Pancreas (tissue), 10 donors: ENCODE measurements at places on chromosomes 2 and 18. TPM values are rescaled to one million over a fixed set of nuclear protein-coding genes. Genes with fewer than 3 reads are reported as not detected.

DNA sequence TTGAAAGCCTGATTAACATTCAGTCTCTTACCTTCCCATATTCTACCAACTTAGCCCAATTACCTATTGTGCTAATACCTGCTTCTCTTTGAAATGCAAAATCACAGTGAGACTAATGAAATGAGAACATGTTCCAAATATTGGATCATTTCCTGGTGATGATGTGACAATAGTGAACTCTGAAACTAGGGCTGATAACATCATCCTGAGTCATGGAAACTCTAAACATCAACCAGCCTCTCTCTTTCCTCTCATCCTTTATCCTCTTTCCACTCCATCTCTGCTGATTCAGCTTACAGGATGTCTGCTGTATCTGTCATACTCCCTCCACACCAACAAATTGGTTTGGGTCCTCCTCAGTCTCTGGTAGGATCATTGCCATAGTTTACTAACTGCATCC is 98.8 kb upstream of the NCKAP5 start:
- DNase-seq = no peak
- no peaks in the 10 kb centered on the region for H3K4me1 ChIP-seq
- H3K4me3 ChIP-seq = no peak overlapping the region
- no peaks in the 10 kb centered on the region for H3K27me3 ChIP-seq
- no peaks in the 10 kb centered on the region for H3K36me3 ChIP-seq

Gene RGPD4
- 0.05 TPM for total RNA-seq

DNA sequence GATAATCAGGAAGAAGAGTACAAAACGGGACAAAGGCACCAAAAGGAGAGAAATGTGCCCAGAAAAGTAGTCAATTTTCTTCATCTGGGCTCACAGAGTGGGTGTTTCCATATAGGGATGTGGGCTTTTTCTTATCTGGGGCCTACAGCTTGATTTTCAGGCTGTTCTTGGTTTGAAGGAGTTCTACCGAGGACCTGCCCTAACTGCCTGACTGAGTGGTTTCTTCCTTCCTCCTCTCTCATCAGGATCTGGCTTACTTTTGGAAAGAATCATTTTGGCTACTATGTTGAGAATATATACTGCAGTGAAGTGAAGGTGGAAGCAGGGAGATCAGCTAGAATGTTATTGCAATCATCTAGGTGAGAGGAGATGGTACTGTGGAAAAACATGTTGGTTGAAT is 316.7 kb downstream of the LRP1B start:
- H3K4me3 ChIP-seq = no peak overlapping the region
- H3K36me3 ChIP-seq = no peaks in the 10 kb centered on the region
- no peak overlapping the region for H3K27ac ChIP-seq
- no peak for DNase-seq
- H3K27me3 ChIP-seq = no peaks in the 10 kb centered on the region
- H3K4me1 ChIP-seq = no peaks in the 10 kb centered on the region

Gene MAPRE3
- 4.7 TPM for total RNA-seq

- H3K36me3 ChIP-seq = no peaks in the 10 kb centered on the region
- no peak for DNase-seq
- H3K27ac ChIP-seq = no peak overlapping the region
- H3K4me3 ChIP-seq = no peak overlapping the region
Measured at GRCh38 chr2:177056481-177056929, 156.1 kb upstream of the HNRNPA3 start.

GRCh38 chr2:9355270-9355669 is 68.1 kb downstream of the ITGB1BP1 start:
- H3K4me1 ChIP-seq = no peaks in the 10 kb centered on the region
- no peak overlapping the region for H3K27ac ChIP-seq
- peaks cover 5% of the 10 kb centered on the region for H3K36me3 ChIP-seq
- no peaks in the 10 kb centered on the region for H3K27me3 ChIP-seq
- no peak for DNase-seq
- no peak overlapping the region for H3K4me3 ChIP-seq

DNA sequence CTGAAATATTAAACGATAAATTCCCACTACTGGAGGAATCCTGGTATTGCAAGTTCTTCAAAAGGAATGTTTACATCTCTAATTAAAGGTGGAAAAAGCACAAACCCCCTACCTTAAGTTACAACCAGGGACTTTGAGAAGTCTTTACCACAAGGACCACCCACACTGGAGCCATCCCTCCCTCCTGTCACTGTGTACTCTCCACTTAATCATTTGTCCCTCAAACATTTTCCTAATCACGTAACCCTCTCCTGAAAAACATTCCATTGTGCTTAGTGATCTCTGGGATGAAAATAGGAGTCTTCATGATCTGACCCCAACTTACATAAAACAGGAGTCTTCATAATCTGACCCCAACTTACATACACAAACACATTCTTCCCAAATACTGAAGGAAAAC is 85.7 kb downstream of the SUCLG1 start:
- no peak for DNase-seq
- H3K4me1 ChIP-seq = no peaks in the 10 kb centered on the region
- no peak overlapping the region for H3K4me3 ChIP-seq
- H3K27ac ChIP-seq = no peak overlapping the region
- no peaks in the 10 kb centered on the region for H3K36me3 ChIP-seq

Gene RBM44
- 0.29 TPM for total RNA-seq

GRCh38 chr2:151971301-151972051 is 127.4 kb downstream of the CACNB4 start:
- no peak for DNase-seq
- H3K27ac ChIP-seq = no peak overlapping the region
- no peaks in the 10 kb centered on the region for H3K27me3 ChIP-seq
- no peaks in the 10 kb centered on the region for H3K4me1 ChIP-seq

DNA sequence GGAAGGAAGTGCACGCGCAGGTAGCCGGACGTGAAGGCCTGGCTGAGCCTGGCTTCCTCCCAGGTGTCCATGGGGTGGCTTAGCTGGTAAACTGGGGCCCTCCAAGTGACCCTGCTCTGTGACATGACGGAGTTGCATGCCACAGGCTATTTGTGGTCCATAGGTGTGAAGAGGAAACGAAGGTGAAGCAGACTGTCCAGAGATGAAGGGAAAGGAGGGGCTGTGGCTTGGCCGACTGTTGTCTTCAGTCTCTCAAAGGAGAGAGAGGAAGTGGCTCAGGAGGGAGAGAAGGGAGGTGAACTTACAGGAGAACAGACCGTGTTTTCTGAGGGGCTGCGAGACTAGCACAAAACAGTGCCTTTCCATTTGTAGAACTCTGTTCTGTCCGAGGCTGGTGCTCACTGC is 19.3 kb downstream of the INPP5D start:
- H3K27ac ChIP-seq = no peak overlapping the region
- no peaks in the 10 kb centered on the region for H3K36me3 ChIP-seq
- DNase-seq = no peak
- no peak overlapping the region for H3K4me3 ChIP-seq

Gene RAPGEF4
- 4.3 TPM for total RNA-seq

Gene SIX2
- total RNA-seq = 3.2 TPM

Gene ALPG
- not detected for total RNA-seq

DNA sequence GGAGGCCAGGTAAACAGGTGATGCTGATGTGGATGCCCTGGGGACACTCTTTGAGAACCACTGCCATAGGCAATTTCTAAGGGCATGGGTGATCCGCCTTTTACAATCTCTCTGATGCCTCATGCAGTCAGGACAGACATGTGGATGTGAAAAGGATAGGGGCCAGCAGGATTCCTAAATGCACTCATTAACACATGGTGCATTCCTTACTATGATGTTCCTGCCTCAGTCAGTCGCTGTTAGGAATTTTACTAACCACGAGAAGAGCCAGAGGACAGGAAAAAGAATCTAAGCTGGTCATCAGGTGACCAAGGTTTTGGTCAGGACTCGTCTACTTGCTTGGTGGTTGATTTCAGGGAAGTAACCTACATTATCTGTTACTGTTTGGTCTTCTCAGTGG is 191.0 kb downstream of the ARL4C start:
- DNase-seq = no peak
- no peak overlapping the region for H3K27ac ChIP-seq
- no peaks in the 10 kb centered on the region for H3K27me3 ChIP-seq

- H3K4me3 ChIP-seq = no peak overlapping the region
- no peaks in the 10 kb centered on the region for H3K4me1 ChIP-seq
- H3K27ac ChIP-seq = no peak overlapping the region
- no peak for DNase-seq
Measured at GRCh38 chr18:47981320-47981719, 50.9 kb upstream of the SMAD2 start.
